AG10803 (cell line): ENCODE measurements at places on chromosomes 12 and 14.
A peak's percentile ranks its signal among the peaks of the same experiment; 100 is the strongest.

DNA sequence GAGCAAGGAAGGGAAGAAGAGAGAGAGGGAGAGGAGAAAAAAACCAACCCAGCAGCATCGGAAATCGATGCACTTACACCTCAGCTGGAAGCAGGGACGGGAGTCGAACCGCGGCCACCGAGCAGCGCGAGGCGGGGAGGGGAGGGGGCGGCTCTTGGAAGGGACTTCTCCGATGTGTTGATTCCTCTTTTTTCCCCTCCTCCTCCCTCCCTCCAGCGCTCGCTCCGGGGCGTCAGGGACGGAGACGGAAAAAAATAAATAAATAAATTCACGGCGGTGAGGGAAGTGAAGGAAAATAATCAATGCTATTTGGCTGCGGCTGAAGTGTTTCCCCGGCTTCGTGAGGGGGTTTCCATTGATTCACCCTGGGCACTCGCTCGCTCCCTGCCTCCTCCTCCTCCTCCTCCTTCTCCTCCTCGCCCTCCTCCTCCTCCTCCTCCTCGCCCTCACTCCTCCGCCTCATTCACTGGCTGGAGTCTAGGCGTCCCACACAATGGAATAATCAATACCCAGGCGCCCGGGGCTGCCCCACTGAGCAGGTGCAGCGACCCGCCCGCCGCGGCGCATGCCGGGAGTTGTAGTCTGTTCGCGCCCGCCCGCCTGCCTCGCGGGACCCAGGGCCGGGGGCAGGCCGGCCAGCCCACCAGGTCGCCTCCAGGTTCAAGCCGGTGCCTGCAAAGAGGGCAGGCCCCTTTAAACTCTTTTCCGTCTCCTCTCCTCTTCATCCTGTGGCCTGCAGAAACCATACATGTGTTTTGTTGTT is at the start of gene ZFHX2:
Gene ZFHX2, minus strand, starts transcription at position 500 of the 763 bp plus-strand sequence. CDS start 16,440 bp downstream, outside the sequence.
- peak; percentile 42 for DNase-seq

GRCh38 chr14:20002319-20002718 is 356 bp downstream of the OR4Q2 start:
- no peak for DNase-seq

- DNase-seq, result no peak
These were observed 26.1 kb upstream of the DIO3 start for GRCh38 chr14:101535232-101535631.

DNA sequence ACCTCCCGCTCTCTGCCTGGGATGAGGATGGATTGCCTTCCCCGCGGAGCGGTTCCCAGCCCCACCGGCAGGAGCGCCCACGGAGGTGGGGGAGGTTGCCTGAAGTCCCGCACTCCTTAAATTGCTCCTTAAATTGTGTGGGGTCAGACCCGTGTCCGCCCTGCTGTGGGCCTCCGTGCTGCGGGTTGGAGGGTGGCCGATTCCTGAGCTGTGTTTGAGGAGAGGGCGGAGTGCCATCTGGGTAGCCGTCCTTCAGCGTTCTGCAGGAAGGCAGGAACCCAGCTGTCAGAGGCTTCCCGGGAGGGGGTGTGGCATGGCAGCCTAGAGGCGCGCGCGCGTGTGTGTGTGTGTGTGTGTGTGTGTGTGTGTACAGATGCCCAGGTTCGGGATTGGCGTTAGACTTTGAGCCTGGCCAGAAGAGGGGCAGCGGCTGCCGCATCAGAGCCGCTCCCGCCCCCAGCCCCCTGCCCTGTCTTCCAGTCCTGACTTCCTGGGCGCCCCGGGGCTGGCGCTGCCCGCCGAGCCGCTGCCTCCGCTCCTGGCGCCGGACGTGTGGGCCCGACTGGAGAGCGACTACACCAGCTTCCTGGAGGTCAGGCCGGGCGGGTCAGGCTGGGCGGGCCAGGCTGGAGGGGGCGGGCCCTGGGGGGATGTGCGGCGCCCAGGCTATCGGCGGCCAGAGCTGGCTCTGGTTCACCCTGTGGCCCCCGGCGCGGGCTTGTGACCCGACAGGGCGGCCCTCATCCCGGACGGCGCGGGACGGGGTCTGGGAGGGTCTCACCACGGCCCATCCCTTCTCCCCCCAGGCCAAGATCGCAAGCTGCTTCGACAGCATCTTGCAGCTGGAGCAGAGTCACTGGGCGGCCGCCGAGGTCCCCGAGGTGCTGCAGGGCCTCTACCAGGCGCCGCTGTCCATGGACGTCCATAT is 9.2 kb downstream of the EXOC3L4 start:
- peak; percentile 66 for DNase-seq

DNA sequence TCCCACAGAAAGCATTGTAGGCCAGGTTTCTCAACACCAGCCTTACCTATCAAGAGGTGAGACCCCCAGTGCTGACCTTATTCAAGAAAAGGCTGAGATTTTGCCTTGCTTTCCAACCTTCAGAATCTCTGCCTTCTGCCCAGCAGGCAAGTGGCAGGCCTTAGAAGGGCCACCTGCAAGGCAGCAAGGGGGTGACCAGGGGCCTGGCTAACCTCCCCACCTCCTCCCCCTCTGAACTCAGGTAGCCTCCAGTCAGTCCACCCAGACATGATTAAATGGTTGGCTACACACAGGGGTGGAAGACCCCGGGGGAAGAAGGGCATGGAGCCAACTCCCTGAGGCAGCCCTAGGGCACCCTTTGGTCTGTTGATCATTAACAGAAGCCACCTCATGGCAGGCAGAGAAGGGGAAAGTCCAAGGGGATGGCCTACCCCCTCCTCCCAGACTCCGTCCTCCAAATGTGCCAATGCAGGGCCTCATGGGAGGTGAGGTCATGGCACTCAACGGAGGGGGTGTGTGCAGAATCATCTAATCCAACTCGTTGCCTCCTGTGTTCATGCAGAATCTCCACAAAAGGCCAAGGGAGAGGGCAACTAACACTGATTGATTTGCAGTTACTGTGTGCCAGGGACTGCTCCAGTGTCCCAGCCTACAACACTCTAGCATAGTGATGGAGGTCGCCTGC is 8.5 kb downstream of the ZFP36L1 start:
- peak; percentile 52 for DNase-seq

GRCh38 chr14:105494606-105494929 is 3.5 kb downstream of the TEDC1 start:
- DNase-seq, result no peak

GRCh38 chr12:4273652-4274395 is at the start of gene CCND2:
CCND2 (plus strand) TSS chr12:4273762; CDS start chr12:4274041, 279 bp downstream.
- DNase-seq, result peak; percentile 28

- DNase-seq, result no peak
These were observed 14.0 kb downstream of the ZNF664 start for GRCh38 chr12:123987022-123987421.

- peak; percentile 58 for DNase-seq
These were observed 93.9 kb downstream of the DYRK2 start for GRCh38 chr12:67742461-67742860.

DNA sequence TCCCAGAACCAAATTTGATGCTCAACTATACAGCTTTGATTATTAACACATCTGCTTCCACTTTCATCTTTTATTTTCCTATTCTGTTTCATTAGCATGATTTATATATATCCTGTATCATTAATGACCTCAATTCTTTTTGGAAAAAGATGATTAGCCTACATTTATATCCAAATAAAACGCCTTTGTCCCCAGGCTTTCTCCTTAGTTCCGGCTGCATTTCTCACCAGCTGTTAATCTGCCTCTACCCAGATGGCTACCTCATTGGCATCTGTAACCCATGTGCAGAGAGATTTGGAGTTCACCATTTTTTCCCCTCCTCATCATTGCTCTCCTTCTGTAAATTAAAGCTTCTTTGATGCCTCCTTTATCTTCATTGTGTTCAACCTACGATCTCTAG is 336.8 kb upstream of the RGS6 start:
- no peak for DNase-seq
